Stimulated activated CD4-positive, alpha-beta T cell treated with anti-CD3 and anti-CD28 coated beads, Interleukin-1b, Interleukin-23, amount 100 ng/mL, for 1 hour (primary cell): ENCODE measurements at places on chromosomes 4 and X.

DNA sequence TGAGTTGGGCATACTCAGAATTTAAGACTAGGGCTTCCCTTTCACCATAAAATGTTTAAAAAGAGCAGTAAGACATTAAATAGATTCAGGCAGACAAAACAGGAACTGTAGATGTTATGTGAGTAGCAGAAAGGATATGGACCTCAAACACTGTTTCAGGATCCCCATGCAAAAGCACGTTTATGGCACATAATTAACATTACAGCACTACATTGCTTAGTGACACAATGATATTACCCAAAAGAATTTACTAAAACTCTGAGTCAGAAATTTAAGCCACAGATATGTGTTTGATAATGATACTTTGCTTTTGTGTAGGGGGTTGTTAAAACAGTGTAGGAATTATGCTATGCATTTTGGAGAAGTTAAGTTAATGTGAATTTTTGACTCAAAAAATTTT lies 266.3 kb downstream of the PDGFC start:
- no peak for DNase-seq

DNA sequence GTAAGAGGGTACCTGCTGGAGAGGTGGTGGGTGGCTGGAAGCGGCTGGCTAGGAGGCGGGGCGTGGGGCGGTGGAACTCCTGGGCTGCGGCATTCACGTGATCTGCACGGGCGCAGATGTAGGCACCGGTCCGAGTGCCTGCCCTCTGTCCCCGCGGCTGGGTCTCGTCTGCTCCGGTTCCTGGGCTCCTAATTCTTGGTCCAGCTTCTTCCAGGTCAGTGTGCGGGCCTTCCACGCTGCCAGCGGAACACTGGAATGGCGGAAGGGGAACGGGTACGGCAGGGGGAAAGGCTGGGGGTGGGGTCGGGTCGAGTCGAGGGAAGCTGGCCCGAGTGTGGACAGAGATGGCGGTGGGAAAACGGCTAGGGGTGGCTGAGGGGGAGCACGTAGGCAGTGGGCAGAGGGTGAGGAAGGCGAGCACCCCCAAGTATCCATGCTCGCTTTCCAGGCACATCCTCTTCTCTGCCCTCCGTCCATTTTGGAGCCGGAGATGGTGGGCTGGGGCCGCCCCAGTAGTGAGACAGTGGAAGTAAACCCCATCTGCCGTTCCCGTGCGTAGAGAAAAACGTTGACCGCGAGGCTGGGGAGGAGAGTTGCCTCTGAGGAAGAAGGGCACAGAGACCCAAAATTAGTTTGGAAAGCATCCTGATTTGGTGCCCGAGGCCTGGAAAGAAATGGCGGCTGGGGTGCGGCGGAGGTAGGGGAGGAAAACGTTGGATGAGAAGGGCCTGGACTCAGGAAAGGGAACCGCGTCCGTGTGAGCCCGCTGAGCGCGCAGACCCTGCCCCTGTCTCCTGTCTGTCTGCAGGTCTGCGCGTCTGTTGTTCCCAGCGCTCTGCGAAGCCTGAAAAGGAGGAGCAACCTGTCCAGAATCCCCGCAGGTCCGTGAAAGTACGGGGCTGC lies at the start of gene TCEAL4:
TCEAL4 (plus strand) TSS at position 105 of the 903 bp plus-strand sequence. CDS start 1,161 bp downstream, outside the sequence.
- DNase-seq: no peak

DNA sequence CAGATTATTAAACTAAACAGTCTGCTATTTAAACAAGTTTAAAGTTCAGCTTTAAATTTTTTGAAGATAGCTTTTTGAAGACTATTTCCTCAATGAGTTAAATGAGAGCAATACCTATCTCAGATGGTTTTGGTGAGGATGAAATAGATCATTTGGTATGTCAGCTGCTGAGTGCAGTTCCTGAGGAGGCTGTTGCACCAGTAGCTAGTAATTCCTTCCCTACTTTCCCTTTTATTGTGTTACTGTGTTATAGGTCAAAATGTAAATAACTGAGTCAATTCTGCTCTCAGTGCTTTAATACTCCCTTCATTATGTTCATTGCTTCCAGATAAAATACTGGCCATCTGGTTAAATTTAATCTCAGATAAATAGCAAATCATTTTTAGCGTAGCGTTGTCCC lies 48.6 kb downstream of the BMPR1B start:
- DNase-seq: no peak

GRCh38 chrX:47523297-47523696 lies 37.7 kb upstream of the ARAF start:
- peak; percentile 63 for DNase-seq

GRCh38 chr4:98572697-98573096 lies 85.7 kb downstream of the TSPAN5 start:
- DNase-seq: no peak

- DNase-seq: peak; percentile 94
These were observed at the start of gene ELMOD2 for GRCh38 chr4:140523857-140524742. Gene ELMOD2 (plus strand): TSS chr4:140524168. CDS start chr4:140525429, 1,261 bp downstream.

DNA sequence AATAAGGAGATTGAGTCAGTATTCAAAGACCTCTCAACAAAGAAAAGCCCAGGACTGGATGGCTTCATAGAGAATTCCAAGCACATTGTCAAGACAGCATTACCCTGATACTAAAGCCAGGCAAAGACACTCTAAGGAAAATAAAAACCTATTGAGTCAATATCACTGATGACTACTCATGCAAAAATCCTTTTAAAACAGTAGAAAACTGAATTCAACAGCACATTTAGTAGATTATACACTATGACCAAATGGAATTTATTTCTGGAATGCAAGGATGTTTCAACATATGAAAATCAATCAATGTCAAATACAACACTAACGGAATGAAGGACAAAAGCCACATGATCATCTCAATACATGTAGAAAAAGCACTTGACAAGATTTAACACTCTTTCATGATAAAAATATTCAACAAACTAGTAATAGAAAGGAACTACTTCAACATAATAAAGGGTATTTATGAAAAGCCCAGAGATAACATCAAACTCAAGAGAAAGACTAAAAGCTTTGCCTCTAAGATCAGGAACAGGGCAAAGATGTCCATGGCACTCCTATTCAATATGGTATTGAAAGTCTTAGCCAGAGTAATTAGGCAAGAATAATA lies 633.3 kb downstream of the ANKRD50 start:
- DNase-seq: no peak

GRCh38 chrX:46649421-46650260 lies 76.1 kb downstream of the CHST7 start:
- no peak for DNase-seq

GRCh38 chrX:33970028-33970967 lies 161.8 kb downstream of the FAM47A start:
- no peak for DNase-seq

GRCh38 chr4:3201718-3202702 lies 46.9 kb upstream of the MSANTD1 start:
- DNase-seq: peak; percentile 20
